Smooth muscle cell of the brain vasculature (primary cell): ENCODE measurements at places on chromosomes 16 and 17.

GRCh38 chr16:57694231-57694724 lies 328 bp upstream of the DRC7 start:
- DNase-seq = no peak

DNA sequence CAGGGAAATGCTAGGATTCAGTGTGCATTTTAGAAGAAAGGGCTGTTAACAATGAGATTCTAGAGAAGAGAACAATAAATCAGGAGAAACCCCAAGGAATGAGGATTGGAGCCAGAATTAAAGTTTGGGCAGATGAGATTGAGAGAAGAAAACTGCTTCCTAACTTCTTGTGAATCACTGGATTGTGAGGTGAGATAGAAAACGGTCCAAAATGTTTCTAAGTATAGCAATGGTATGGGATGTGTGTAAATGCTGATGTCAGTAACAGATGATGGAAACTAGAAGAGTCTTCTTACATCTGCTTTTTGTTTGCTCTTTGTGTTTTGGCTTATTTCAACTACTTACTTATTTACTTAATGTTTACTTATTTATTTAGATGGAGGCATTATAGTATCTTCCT lies 123.0 kb downstream of the KCNJ2 start:
- DNase-seq = no peak

GRCh38 chr17:50538549-50539410 lies 6.2 kb downstream of the EPN3 start:
- DNase-seq = no peak

- no peak for DNase-seq
Observed at GRCh38 chr17:19010729-19011505, 6.4 kb upstream of the FAM83G start.

GRCh38 chr17:44911133-44912001 lies 3.9 kb downstream of the GFAP start:
- no peak for DNase-seq

DNA sequence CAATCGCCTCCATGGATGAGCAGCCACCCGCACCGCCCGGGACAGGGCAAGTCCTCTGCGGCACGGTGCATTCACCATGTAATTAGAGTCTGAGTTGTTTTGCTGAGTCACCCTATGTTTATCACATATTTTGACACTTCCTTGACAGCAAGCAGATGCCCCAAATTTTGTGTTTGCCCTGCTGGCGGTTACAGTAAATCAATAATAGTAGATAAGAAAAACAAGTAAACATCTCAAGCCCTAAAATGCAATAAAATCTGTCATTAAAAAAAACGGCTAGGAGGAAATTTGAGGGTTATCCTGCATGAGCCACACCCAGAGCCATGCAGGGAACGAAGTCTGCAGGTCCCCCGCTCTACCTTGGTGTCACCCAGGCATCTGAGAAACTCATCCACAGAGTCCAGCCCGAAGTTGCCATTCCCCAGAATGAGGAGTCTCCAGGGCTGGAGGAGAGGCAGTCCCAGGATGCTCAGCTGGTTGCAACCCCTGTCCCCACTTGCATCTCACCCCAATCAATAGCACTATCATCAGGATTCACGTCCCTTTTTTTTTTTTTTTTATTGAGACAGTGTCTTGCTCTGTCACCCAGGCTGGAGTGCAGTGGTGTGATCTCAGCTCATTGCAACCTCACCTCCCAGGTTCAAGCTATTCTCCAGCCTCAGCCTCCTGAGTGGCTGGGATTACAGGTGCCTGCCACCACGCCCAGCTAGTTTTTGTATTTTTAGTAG lies 16.5 kb upstream of the ST6GALNAC1 start:
- no peak for DNase-seq

GRCh38 chr17:27631411-27631760 lies 398 bp downstream of the LGALS9 start:
- DNase-seq = no peak

DNA sequence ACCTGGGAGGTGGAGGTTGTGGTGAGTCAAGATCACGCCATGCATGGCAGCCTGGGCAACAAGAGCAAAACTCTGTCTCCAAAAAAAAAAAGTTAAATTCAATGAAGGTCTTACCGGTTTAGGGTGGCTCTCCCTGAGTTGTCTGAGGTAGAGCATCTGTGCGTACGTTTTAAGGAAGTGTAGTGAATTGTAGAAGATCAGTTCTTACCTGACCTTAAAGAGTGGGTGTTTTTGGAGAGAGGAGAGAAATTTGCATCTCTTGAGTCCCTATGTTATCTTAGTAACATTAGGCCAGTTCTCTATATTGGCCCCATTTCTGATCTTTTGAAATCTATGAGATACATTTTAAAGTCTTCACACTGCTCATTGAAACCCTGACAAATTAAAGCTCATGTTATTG lies 56.2 kb downstream of the ELAC2 start:
- no peak for DNase-seq

- no peak for DNase-seq
Observed at GRCh38 chr16:88798073-88798472, 5.5 kb upstream of the CDT1 start.

- DNase-seq = no peak
Observed at GRCh38 chr16:50278251-50278650, 11.9 kb downstream of the ADCY7 start.

- no peak for DNase-seq
Observed at GRCh38 chr17:76641501-76641900, 2.1 kb downstream of the ST6GALNAC1 start.

- no peak for DNase-seq
Observed at GRCh38 chr16:17287166-17287800, 183.5 kb downstream of the XYLT1 start.

DNA sequence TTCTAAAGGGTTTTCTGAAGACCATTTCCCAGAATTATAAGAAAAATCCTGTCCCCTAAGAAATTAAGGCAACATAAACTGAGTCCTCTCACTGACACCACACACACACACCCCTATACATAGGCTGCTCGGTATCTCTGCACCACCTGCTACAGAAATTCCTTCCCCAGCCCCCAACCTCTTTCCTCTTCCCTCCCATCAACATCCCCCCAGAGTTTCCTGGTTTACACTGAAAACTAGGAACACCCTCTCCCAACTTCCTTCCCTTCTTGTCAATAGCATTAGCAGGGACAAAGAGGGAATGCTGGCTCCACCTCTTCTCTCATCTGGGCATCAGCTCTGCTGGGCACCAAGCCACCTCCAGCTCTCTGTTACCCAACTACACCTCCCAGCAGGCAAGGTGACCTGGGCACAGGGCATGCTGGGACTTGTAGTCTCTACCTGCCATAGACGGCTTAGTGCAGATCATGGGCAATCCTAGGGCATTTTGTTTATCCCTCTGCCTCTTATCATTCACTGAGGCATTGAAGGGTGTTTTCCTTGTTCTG lies 15.7 kb downstream of the CAVIN1 start:
- DNase-seq = no peak

DNA sequence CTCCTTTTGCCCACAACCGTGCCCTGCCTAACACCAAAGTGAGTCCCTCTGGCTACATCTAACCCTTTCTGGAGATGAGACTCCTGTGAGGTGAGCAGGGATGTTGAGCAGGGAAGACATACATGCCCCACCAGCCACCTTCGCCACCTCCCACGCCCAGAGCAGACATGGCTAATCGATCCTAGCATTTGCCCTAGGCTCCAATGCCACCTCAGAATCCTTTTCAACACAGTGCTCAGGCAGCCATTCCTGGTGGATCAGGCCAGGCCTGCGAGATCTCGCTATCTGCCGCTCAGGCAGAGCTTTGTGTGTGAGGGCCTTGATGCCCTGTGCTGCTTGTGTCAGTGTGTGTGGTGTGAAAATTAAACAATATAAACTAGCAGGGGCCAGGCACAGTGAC lies 21.0 kb downstream of the SCGB1C2 start:
- no peak for DNase-seq

DNA sequence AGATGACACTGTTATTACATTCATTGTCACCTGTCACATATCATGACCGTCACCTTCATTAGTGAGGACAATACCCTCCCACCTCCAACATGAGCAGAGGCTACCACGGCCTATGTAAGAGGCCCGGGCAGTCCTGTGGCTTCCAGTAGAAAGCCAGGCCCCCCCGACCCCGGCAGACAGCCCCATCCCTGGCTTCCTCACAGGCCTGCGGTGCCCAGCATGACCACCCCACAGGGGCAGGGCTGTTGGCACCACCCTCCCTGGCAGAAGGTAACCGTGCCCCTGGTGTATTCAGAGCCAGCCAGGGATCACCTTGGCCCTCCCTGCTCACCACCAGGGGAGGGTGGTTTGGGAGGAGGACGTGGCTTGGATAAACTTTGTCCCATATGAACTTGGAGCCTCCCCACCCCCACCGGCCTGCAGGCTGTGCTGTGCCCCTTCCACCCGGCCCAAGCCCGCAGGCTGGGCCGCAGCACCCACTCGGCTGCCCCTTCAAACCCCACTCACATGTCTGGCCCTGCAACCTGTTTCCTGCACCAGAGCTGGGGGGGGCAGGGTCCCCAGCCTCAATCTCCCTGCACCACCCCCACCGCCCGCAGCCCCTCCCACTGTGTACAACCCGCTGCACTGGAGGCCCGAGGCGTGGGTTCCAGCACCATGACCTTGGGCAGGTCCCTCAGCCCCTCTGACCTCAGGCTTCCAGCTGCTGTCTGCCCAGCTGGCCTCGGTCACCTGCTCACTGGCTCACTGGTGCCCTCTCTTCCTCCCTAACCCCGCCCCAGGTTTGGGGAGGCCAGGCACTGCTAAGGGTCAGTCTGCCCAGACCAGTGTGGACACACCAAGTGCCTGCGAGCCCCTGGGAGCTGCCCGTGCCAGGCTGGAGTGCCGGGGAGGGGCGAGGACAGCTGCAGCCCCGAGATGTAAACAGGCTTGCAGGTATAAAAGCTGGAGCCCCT lies 12.4 kb upstream of the AATK start:
- DNase-seq = no peak

DNA sequence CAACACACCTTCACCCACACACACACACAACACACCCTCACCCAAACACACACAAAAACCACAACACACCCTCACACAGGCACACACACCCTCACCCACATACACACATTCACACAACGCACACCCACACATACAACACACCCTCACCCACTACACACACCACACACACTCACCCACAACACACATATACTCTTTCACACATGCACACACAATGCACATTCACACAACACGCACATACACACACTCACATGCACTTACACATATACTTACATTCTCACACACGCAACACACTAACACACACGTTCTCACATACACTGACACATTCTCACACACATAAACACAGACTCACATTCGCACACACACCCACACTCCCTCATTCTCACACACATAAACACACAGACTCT lies 3.8 kb downstream of the ASGR1 start:
- DNase-seq = no peak

GRCh38 chr16:69831212-69832123 lies 69.3 kb downstream of the WWP2 start:
- no peak for DNase-seq
